ENCODE measurements at places on chromosomes 13 and 19.
A peak's percentile ranks its signal among the peaks of the same experiment; 100 is the strongest.

GRCh38 chr19:33613620-33614000 is 8.1 kb upstream of the CHST8 start:
- DNase-seq: no peak

- DNase-seq: no peak
These were observed 975 bp downstream of the SBK2 start for GRCh38 chr19:55535965-55536350.

DNA sequence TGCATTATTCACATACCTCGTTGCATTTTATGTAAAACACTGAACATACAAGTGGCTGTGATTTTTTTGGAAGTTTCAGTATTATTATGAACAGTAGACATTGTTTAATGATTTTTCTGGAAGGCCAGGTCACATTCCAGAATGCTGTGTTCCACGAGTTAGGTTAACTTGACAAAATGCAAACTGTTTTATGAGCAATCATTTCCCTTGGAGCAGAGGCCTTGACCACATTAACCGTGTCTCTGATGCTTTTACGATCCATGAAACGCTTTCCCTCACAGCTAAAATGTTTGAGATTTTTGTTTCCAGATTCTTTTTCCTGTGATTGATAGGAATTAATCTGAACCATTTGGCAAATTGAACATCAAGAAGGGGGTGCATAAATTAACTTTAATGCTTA is 57.8 kb downstream of the MBNL2 start:
- no peak for DNase-seq

GRCh38 chr19:49439836-49440235 is 1.5 kb downstream of the SLC17A7 start:
- DNase-seq: no peak

DNA sequence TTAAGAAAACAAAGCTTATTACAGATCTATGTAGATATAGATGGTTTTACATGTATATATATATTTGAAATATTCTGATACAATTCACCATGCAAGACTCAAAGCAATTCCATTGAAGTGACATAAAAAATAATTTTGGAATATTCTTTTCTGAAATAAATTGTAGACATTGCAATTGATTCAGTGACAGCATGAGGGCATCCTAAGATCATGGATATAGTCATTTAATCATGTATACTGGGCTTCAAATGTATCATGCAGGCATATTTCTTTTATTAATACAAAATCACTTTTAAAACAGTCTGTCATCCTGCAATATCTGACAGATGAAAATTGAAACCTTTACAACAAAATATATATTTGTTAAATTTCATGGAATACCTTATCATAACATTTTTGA is 286.7 kb upstream of the SLITRK6 start:
- no peak for DNase-seq

DNA sequence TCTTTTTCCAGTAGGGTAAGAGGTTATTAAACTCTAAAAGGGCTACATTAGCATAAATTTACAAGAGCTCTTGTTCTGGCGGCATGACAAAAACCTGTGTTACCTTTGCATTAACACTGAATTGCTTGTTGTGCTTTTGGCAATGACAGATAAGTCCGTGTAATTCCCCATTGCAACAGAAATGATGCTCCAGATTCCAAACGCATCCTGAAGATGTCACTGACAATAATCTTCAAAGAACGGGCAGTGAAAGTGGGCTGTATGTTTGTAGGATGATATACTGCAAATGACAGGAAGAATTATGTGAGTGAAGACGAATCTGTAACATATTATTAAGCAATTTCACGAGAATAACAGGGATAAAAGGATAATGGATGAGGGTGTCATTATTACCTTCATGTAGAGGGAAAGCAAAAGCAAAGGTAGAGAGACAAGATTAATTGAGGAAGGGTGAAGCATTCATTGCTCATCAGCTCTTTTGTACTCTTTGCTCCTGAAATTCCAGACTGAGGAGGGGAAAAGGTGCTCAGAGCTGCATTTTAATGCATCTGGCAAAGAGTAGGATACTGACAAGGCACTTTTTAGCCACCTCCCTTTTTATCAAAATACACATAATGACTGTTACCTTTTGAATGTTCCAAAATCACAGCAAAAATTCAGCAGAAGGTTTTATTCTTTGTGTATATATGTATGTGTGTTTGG is 38.5 kb upstream of the MAB21L1 start:
- no peak for DNase-seq

DNA sequence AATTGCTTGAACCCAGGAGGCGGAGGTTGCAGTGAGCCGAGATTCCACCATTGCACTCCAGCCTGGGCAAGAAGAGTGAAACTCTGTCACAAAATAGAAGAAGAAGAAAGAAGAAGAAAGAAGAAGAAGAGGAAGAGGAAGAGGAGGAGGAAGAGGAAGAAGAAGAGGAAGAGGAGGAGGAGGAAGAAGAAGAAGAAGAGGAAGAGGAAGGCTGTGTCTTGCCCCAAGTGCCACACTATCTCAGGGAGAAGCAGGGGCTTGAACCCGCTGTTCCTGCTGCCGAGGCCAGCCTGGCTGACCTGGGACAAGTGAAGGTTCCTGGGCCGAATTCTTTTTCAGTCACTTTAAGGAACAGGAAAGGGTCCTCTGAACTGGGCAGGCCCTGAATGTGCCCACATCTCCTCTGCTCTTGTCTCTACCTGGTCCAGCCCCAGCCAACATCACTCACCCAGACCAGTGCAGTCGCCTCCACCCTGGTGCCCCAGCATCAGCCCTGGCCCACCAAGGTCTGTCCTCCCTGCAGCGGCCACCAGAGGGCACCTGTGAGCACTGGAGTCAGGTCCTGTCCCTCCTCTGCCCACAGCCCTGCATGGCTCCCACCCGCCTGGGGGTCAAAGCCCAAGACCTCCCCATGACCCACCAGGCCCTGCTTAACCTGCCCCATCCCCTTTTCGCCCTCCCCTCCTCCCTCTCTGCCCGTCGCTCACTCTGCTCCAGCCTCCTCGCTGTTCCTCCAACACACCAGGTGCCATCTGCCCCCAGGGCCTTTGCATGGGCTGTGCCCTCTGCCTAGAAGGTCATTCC is 20.0 kb downstream of the TICAM1 start:
- DNase-seq: peak; percentile 77

GRCh38 chr19:14517840-14518505 is at the start of gene DNAJB1:
DNAJB1 (minus strand) TSS chr19:14518397; CDS start chr19:14518349, 48 bp downstream.
- DNase-seq: peak; percentile 84

- DNase-seq: no peak
These were observed 39.0 kb downstream of the RCBTB2 start for GRCh38 chr13:48493851-48494250.

GRCh38 chr19:15260939-15261338 is 28.7 kb upstream of the EPHX3 start:
- DNase-seq: no peak

- peak; percentile 3 for DNase-seq
These were observed 8.8 kb downstream of the OBI1 start for GRCh38 chr13:78649997-78650716.

GRCh38 chr19:15188851-15189250 is 11.9 kb downstream of the NOTCH3 start:
- DNase-seq: no peak

DNA sequence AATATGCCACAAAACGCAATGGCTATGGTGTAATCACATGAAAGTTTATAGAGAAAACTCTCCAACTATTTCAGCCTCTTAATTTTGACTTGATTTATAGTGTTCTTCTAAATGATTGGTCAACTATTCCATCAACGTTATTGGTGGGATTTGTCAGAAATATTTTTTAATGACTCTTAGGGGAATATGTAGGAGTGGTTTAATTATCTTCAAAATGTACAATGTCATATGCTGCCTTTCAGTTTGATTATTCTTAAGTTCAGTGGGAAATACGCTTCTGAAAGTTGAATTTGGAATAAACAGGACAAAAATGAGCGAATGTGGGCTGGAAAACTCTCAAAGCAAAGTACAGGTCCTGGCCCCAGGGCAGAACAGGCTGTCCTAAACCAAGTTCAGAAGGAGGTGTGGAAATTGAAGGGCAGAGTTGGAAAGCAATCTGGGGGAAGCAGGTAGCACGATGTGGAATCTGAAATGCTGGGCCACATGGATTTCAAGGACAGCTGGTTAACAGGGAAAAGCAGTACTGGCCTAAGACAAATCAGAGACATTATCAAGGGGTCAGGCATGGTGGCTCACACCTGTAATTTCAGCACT is 60.8 kb upstream of the MYCBP2 start:
- DNase-seq: no peak

- no peak for DNase-seq
These were observed 44.2 kb downstream of the CHST8 start for GRCh38 chr19:33665776-33666595.

DNA sequence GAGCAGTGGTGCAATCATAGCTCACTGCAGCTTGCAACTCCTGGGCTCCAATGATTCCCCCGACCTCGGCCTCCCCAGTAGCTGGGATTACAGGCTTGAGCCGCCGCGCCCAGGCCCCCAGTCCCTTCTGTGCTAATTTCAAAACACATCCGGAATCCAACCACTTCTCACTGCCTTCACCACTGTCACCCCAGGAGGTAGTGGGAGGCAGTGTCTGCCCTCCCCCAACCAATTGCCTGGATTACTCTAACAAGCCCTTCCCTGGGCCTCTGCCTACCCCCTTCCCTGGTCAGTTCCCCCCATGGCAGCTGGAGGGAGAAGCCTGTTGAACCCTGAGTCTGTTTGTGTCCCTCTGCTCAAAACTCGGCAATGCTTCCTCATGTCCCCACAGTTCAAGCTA is 2.3 kb downstream of the PRAM1 start:
- DNase-seq: peak; percentile 92

Measured in inflammatory macrophage (primary cell).